ENCODE measurements at places on chromosomes 2 and 18. TPM values are rescaled to one million over a fixed set of nuclear protein-coding genes. Genes with fewer than 3 reads are reported as not detected.
A peak's percentile ranks its signal among the peaks of the same experiment; 100 is the strongest.

Gene REG1B
- total RNA-seq = not detected

Gene DSEL
- total RNA-seq = 6.3 TPM

Gene UGT1A5
- 21.3 TPM for total RNA-seq

Gene SULT1C4
- total RNA-seq = 3.4 TPM

Gene BARD1
- total RNA-seq = 11.8 TPM

Gene RPRM
- total RNA-seq = 7.7 TPM

Gene TFPI
- total RNA-seq = 54.7 TPM

Gene STARD6
- total RNA-seq = not detected

Gene PARD3B
- 31.4 TPM for total RNA-seq

GRCh38 chr2:174762464-174762863 lies 1.8 kb downstream of the CHRNA1 start:
- no peak for DNase-seq

- no peak for DNase-seq
Measured at GRCh38 chr2:56587456-56587855, 403.7 kb downstream of the CCDC85A start.

GRCh38 chr2:9638532-9638931 lies 7.7 kb upstream of the YWHAQ start:
- peak; percentile 84 for DNase-seq

GRCh38 chr2:207180741-207181140 lies 15.0 kb upstream of the KLF7 start:
- no peak for DNase-seq

DNA sequence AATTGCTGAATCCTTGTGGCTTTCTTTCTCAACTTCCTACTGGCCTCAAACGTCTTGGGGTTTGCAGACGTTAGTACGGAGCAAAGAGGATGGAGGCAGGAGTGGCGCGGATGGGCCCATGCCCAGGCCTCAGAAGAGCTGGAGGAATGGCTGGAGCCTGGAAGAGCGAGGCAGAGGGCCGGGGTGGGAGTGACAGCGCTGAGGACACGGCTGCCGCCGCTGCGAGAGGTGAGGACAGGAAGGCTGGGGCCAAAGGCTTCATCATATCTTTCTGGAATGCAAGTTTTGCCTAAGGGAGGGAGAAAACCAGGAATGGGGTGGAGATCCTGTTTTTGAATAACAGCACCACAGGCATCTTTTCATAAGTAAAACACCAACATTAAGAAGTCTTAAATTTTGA lies 178.5 kb upstream of the SESTD1 start:
- DNase-seq = no peak

DNA sequence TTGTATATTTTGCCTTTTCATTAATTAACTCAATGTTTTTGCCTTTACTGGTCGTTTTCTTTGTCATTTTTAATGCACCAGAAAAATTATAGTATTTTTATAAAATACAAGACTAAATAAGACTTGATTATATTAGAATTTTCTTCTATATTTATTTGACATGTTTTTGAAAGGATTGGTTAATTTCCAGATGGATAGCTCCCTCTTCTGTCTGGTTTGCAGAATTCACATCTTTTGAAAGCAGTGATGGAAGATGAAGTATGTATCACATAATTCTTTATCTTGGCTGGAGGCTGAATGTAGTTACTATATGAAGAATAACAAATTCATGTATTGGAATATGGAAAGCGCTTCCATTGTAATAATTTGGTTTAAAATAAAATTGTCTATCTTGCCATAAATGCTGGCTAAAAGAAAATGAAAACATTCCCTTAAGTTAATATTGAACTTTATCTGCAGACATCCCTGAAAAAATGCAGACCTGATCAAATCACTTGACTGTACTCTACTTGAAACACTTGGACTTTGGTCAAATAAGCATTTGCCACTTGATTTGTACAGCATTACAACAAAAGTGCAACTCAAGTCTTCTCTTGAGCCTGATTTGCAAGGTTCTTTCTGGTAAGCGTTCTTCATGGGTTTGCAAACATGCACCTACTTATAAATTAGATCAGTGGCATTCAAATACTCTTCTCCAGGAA lies 86.3 kb upstream of the EFEMP1 start:
- no peak for DNase-seq

DNA sequence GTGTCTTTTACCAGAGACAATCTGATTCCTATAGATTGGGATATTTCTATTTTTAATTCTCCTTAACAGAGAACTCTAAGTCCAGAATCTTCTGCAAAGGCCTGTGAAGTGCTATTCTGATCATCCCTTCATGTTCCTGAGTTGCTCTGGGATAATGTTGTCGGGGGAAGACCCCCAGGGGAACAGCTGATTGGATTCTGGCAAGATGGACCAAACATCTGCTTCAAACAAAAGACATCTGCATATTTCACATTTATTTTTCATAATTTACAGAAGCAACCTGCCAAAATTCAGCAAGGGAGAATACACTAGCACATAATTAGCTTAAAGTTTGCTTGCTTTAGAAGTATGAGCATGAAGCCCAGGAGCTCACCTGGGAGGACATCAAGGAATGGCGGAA lies 116.0 kb upstream of the ETAA1 start:
- no peak for DNase-seq

GRCh38 chr18:27527856-27528255 lies 342.7 kb upstream of the CHST9 start:
- no peak for DNase-seq

DNA sequence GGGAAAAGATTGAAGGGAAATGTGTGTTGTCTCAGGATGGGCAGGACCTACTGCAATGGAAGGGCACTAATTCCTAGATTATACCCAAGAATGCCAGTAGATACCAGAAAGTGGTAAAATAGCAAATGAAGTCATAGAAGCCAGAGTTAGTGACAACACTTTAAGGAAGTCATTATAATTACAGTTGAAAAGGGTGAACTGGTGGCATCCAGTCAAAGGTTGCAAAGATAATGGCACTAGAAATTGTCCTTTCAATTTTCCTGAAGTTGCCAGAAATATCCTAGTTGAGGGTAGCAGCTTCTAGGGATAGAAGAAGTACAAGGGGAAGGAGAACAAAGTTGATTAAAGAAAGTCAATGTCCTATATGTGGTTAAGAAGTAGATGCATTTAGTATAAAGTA lies 68.8 kb upstream of the GLS start:
- DNase-seq = no peak

DNA sequence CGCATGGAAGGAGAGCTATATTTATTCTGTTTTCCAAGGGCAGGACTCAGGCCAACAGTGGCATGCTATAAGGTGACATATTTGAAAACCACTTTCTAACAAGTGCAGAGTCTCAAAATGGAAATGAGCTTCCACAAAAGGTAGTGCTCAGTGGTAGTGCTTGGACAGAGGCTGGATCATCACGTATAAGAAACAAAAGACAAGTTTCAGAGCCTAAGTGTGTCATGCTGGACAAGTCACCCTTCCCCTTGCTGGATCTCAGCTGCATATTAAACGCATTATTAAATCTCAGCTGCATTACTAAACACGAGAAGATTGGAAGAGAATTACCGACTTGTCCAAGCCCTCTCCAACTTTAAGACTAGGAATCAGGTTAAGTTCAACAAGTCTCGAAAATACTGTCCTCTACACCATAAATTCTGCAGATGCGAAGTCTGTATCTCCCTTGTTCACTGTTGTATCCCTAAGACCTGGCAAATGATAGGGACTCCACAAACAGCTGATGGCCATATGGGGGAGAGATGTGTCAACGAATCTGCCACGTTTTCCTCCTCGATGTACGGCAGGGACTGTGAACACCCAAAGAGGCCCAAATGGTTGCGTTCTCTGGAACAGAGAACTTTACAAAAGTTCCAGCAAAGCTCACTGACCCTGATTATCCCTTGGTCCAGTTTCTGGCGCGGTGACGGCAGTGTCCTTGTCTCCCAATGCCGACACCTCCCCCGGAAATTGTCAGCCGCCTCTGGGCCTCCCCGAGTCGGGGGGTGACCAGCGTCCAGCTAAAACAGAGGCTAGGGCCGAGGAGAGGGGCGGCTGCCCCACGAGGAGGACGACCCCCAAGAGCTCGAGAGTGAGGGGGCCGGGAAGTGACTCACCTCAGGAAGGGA lies 611 bp downstream of the NOL10 start:
- DNase-seq = no peak

DNA sequence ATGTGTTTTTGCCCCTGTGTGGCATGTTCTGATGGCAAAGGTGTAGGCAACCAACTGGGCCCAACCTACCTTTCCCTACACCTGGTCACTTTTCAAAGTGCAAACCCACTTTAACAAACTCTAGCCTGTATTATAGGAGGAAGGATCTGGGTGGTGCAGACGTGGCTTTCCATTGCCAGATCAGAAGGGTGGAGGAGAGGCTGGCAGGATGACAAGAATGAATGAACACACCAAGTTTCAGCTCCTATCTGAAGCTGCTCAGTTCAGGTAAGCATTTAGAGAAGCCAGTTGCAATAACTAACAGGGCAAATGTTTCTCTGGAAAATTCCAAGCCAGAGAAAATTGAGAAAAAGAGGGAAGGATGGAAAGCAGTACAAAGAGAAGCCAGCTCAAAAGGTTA lies 707 bp upstream of the SERPINB7 start:
- no peak for DNase-seq

DNA sequence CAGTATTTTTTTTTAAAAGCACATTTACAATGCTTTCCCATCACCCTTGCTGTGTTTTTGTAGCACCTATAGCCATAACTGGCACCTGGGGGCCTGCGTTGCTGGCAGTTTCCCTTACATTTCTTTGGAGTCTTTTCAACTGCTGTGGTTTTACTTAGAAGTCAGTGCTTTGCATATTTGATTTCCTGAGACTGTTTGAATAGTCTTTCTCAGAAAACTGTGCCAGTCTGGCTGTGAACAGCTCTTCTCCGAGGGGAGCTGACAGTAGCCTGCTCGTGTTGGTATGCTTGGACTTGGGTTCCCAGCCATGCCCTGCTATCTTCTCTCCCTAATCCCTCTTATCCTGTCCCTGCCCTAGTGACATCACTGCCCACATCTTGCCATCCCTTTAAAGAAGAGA lies 81.5 kb downstream of the DPP4 start:
- DNase-seq = no peak

- no peak for DNase-seq
Measured at GRCh38 chr2:109170645-109171044, 41.6 kb downstream of the SH3RF3 start.

DNA sequence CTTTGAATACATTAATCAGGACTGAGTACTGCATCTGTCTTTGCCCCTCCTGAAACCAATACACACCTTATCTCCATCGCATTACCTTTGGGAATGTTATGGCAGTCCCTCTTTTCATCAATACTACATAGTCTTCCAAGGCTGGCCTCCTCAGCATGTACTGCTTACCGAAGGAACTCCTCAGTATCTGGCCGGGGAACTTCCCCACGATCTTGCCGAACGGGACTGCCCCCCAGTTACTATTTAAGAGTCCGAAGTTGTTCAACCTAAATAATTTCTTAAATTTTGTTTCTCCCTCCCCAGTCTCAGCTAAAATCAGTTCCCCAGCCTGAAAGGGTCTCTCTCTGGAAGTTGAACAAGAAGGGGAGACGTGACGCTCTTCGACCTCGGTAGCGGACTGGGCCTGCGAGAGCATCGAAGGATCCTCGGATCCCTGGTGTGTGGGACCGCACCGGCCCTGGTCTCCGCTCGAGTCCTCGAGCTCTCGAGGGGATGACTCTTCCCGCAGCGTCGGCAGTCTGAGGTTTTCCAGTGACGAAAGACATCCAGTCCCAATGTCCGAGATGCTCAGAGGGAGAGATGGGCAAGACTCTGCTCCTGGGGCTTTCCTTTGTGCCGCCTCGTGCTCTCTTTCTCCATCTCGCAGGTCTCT lies 489 bp downstream of the TRMT61B start:
- DNase-seq = no peak

DNA sequence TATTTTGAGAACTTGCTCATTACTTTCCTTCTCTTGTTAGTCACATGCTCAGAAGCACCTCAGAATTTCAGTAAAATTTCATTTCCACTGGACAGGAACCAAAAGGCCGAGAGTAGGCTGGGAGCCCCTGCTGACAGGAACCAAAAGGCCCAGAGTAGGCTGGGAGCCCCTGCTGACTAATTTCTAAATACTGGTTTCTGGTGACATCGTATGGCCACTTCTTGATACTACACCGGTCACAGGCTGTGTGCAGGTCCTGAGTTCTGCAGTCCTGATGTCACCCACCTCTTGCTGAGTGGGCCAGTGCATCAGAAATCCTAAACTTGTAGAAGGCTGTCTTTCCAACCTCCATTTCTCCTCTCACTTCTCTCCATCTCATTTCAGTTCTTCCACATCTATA lies 17.7 kb upstream of the EN1 start:
- no peak for DNase-seq

GRCh38 chr2:233708942-233709341 lies 3.8 kb upstream of the UGT1A5 start:
- DNase-seq = no peak

GRCh38 chr18:11866764-11867163 lies 15.6 kb downstream of the CHMP1B start:
- no peak for DNase-seq

GRCh38 chr2:210964141-210964764 lies 407.9 kb downstream of the CPS1 start:
- no peak for DNase-seq

DNA sequence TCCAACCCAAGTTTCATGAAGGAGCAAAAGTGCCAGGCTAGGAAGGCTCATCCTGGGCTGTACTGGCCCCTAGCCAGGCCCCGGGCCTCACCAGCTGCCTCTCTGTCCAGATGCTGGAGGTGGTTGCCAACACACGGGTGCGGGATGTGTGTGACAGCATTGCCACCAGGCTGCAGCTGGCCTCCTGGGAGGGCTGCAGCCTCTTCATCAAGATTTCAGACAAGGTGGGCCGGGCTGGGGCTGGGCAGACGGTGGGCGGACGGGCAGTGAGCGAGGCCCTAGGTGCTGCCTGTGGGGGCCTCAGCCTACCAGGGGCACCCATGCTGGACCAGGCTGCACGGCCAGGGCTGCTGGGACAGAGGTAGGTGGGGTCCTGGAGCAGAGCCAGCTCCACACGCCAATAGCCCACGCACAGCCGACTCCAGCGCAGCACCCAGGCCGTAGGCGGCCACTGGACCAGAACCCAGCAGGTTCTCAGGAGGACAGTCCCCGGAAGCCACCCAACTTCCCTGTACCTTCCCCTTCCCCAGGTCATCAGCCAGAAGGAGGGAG lies 11.8 kb upstream of the GPR17 start:
- no peak for DNase-seq

DNA sequence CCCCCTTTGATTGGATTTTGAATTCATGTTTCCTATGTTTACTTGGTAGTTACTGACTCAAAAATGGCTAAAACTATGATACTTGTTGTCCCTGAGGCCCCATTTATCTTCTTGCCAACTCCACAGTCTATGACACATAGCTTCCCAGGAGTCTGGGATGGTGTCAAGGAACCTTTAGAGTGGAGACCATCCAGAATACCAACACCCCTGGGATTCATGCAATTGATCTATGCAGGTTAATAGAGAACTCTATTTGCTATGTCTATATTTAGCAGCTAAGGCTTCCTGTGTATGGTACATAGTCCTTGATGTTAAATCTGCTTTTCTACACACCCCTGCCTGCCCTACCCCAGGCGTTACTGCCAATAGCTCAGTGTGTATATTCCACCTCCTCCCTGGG lies 218.5 kb upstream of the HDAC4 start:
- no peak for DNase-seq

DNA sequence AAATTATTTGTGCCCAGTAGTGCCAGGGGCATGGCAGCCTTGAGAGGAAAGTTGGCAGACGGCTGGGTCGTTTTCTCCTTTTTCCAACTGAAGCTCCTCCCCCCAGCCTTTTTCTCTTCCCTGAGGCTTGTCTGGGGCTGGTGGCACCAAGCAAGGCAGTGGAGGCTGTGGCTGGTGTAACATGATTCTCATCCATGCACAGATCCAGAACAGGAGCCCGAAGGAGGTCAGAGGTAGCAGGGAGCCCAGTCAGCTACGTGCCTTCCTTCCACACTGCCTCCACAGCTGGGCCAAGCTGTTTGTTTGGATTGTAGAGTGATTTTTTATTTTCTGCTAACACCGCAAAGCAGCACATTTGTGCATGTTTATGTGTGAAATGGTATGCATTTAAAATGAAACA lies 170.3 kb upstream of the MGAT5 start:
- no peak for DNase-seq
